ENCODE measurements at places on chromosomes 13 and 19.

DNA sequence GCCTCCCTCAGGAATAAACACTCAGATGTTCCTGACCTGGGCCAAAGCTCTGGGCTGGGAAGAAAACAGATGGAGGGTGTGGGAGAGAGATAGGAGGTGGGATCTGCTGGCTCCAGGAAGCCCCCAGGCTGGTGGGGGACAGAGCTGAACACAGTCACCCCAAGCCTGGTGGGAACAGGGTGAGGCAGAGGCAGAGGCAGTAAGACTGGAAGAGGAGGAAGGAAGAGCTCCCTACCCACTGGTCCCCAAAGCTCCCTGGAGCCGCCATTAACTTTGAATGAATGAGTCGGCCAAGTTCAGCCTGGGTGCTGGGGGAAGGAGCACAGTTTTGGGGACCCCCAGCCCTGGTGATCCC, 801 bp upstream of the KCNN1 start:
- DNase-seq, result no peak

- DNase-seq, result no peak
Observed at GRCh38 chr13:89584058-89584620, 1763.3 kb upstream of the MIR17HG start.

DNA sequence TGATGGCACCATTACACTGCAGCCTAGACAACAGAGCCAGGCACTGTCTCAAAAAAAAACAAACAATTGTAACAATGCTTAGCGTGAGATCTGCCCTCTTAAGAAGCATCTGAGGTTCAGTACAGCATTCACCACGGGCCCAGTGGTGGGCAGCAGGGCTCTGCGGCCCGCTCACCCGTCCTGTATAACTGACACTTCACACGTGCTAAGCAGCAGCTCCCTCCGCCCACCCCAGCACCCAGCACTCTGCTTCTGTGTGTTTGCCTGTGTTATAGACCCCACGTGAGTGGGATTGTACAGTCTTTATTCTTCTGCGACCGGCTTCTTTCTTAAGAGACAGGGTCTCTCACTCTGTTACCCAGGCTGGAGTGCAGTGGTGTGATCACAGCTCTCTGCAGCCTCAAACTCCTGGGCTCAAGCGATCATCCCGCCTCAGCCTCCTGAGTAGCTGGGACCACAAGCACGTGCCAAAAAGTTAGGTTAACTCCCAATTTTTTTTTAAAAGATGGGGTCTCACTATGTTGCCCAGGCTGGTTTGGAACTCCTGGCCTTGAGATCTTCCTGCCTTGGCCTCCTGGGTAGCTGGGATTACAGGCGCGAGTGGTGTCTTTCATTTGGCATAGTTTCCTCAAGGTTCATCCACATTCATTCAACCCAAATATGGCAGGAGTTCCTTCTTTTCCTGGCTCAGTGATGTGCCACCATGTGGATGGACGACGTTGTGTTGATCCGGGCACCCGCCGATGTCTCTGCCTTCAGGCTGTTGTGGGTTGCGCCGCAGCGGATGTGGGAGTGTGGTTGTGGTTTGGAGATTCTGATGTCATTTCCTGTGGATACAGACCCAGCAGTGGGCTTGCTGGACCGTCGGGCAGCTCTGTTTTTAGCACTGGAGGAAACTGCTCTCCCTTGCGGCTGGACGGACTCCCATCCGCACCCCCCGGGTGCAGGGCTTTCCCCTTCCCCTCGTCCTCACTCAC, 170.0 kb downstream of the KDM4B start:
- DNase-seq, result no peak

DNA sequence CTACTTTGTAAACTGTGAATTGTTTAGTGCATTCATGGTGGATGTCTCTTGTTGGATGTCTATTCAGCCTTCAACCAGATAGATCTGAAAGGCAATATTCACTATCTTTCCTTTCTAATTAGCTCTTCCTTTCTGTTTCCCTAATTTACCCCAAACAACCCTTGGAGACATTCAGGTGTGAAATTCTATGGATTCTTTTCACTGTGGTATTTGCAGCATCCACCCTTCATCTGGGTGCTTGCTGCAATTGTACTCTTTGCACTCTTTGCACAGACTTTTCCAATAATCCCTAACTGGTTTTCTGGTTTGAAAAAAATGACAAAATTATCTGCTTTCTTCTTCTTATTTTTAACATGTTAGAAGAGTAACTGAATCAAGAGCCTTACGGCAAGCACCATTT, 56.5 kb downstream of the KL start:
- no peak for DNase-seq

DNA sequence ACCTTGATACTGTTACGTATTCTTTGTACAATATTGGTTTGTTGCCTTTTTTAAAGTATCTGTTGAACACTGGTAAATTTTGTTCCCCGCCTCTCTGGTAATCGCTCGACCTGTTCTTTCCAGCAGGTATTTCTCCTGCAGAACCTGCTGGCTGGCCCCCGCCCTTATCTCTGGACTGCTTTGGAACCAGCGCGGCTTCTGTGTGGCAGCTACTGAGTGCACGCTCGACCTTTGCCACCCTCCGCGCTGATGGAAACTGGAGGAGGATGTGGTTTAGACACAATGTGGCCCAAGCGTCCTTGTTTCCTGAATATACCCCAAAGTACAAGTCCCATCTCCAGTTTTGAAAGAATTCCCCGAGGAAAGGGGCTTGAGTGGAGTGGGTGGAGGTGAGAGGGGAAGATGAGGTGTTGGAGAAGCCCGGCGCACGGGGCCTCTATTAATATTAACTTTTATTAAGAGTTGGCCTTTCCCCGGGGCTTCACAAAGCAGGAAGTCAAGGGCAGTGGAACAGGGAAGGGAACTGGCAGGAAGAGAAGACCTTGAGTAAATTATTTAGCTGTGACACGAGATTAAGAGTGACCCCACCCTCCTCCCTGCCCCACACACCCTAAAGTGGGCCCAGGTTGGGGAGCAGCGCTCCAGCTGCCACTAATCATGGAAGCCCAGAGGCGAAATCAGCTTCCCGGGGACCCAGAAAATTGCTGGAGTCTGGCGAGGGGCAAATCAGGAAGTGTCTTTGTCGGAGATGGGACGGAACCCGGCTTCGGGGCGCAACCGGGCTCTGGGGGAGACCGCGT, 16.0 kb downstream of the CDX2 start:
- DNase-seq, result no peak

GRCh38 chr19:1227304-1228054, 10.3 kb downstream of the CBARP start:
- DNase-seq, result no peak

- DNase-seq, result no peak
Observed at GRCh38 chr13:82687884-82688283, 1194.4 kb downstream of the SLITRK1 start.

DNA sequence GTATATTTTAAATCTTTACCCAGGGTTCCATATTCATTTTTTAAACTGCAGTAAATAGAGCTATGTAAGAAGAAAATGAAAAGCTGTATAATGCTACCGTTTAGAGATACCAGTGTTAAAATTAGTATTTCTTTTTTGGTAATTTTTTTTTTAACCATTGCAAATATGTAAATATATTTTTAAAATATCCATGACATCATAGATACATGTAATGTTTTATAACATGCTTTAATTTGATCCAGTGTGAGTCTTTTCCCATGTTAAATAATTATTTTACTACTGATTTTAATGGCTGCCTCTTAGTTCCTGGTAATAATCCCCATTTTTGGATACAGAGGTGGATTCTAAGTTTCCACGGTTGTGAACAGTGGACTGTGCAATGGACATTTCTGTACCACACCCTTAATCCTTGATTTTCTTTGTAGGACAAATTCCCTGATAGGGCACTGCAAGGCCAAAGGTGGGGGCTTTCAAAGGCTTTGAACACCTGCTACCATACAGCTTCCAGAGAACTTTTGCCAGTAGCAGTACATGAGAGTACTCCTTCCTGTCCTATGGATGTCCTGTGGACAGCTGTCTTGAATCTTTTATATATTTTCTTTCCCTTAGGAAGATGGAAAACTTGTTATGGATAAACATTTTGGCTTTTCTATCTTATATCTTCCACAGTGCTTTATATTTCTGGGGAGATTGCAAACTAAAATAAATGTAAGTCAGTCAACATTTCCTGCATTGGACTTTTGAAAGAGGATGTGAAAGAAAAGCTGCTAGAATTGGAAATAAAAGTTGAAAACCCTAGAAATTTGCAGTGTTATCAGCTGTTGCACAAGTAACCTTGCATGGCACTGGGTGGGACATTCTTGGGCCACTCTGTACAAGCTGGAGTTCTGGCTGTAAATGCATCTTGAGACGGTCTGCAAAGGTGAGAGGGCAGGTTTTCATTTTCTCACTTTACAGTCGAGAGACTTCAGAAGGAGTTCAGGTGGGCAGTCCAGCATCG, 46.8 kb downstream of the ARHGEF7 start:
- no peak for DNase-seq

GRCh38 chr19:8575467-8575997, 1.7 kb downstream of the MYO1F start:
- DNase-seq, result no peak

DNA sequence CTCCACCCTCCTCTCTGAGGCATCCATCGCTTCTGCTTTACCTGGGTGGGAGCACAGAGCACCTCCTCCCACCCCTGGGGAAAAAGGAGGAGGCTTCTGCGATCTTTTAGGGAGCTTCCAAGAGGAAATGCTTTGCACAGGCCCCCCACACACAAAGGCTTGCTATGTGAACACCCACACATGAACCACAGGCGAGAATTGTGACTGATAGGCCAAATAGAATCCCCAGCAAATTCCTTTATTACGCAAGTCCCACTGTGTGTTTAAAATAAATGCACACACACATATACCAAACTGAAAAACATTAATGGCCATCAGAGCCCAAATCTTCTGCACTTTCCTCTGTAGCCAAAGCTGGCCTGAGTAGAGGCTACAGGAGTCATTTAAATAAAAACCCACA, 50.6 kb downstream of the HSPH1 start:
- DNase-seq, result no peak

DNA sequence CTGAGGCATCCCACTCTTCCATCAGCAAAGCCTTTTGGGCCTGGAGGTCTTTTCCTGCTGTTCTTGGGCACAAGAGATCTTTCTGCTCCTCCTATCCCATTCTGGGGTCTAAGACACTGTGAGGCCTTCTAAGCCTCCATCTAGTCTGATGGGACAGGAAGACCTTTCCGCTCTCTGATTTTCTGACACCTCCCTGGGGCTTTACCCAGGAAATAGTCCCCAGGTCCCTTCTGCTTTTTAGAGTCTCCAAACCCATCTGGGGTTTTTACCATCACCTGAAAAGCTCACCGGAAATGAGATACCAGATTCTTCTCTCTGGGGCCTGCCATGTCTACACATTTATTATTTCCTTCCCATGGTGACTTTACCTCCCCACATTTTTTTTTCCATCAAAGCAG, 21.1 kb downstream of the CLEC17A start:
- no peak for DNase-seq

DNA sequence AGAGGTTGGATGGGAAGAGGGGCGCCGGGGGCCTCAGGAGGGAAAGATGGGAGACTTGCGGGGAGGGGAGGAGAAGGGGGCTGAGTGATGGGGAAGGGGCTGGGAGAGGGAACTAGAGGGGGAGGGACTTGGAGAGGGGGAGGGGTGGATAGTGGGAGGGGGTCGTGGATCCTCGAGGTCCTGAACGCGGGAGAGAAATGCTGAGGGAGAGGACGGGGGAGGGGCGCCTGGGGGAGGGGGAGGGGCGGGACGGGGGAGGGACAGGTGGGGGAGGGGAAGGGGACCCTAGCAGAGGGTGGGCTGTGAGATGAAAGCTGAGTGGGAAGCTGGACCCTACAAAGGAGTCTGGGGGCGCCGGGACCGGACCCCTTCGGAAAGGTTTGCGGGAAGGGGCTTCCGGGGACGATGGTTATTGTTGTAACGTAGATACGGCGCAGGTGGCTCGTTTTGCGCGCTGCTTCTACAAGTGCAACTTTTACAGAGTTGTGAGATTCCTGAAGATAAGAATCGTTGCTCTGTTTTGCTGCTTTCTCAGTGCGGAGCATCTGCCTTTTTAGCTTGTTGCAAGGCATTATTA, 418 bp downstream of the ZNF444 start:
- DNase-seq, result no peak

DNA sequence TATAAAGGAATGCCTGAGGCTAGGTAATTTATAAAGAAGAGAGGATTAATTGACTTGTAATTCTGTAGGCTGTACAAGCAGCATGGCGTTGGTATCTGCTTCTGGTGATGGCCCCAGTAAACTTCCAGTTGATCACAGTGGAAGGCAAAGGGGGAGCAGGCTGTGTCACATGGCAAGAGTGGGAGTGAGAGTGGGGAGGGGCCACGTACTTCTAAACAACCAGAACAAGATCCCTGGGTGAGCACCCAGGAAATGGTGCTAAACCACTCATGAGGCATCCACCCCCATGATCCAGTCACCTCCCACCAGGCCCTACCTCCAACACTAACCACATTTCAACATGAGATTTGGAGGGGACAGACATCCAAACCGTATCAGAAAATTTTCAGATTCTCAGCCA, 3.0 kb upstream of the RNF113B start:
- no peak for DNase-seq

DNA sequence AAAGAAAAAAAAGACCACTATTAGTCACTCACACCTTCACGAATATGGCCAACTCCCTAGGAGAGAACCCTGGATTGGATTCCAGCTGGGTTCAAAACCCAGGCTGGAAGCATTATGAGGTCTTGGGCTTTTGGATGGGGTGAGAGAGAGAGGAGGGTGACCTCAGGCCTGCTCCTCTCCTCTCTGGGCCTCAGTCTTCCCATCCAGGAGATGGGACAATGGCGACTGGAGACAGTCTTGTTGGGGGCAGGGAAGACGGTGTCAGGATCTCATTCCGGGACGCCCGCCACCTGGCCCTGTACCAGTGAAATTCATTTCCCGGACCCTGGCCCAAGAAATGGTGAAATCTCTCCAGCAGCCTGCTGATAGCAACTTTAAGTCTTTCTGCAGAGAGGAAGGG, 26.3 kb downstream of the TINCR start:
- no peak for DNase-seq
